ENCODE measurements at places on chromosomes 11 and 22.

- no peak for DNase-seq
These were observed 43.0 kb downstream of the CECR2 start for GRCh38 chr22:17412232-17412631.

DNA sequence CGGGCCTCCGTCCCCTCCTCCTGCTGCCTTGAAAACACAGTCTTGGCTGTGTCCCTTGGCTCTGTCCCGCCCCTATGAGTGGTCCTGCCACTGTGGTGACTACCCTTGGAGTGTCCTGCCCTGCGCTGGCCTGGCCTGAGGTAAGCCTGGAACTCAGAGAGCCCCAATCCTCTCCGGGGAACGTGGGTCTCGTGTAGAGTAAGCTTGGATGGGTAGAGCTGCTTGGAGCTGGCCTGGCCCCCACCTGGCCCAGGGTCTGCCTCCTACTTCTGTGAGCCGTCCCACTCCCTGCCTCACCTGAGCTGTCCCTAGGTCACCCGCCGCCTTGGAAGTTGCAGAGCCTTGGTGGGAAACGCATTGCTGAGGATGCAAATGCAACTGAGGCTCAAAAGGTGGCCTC, 347.1 kb downstream of the CTTN start:
- DNase-seq, result no peak

- peak; percentile 11 for DNase-seq
These were observed 2.5 kb upstream of the ZDHHC8 start for GRCh38 chr22:20128902-20129746.

GRCh38 chr22:44453441-44454112, 44.5 kb downstream of the RTL6 start:
- DNase-seq, result no peak

GRCh38 chr22:31344256-31344577, 1.9 kb downstream of the PATZ1 start:
- DNase-seq, result no peak

DNA sequence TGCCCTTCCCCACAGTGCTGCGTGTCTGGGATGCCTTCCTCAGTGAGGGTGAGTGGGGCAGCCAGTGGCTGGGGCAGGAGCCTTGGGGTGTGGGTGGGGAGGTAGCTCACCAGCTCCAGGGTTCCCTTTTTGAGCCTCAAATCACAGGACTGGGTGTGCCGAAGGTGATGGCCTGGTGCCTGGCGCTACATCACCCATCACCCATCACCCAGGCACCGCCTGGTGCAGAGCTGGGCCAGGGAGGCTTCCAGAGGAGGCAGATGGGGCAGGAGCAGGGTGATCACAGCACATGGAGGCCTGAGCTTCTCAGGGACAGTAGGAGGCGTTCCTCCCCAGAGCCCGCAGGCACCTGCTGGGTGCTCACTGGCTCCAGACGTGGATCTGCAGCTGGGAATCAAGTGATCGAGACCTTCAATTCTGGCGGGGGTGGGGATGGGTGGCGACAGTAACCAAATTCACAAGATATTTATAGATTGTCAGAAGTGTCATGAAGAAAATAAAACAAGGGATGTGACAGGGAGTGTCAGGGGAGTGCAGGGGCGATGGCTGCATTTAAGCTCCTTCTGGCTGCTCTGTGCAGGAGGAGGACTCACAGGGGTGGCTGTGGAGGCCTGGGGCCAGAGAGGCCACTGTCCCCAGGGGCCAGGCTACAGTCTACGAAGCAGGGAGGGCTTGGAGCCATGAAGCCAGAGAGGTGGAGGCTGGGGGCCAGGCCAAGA, 3.2 kb downstream of the TBC1D10C start:
- DNase-seq, result no peak

- no peak for DNase-seq
These were observed 73.6 kb upstream of the MYO18B start for GRCh38 chr22:25668437-25668836.

DNA sequence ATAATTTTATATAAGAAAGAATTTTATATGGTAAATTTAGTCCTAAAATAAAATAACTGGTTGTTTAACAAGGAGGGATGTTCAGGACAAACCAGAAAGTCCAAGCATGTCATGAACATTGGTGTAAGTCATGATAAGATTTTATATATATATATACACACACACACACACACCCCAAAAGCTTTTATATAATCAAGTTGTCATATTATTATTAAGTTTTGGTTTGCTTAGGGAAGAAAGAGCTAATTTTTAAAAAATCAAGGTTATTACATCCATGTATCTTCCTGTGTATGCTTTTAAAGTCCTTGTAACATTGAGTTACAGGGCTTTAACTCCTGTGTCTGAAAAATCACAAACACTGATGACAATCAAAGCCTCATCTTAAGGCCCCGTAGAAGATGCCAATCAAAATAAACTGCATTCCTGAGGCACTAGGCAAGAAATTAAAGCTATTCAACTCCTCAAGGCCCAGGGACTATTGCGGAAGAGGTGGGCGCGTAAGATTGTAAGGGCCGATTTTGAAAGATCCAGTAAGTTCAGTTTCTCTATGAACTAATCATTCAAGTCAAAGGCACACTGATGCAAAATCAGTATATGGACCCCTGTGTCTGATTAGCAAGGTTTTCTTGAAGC, 16.8 kb downstream of the APOL6 start:
- DNase-seq, result no peak

- peak; percentile 52 for DNase-seq
These were observed 27.4 kb upstream of the MALAT1 start for GRCh38 chr11:65471447-65471891.

DNA sequence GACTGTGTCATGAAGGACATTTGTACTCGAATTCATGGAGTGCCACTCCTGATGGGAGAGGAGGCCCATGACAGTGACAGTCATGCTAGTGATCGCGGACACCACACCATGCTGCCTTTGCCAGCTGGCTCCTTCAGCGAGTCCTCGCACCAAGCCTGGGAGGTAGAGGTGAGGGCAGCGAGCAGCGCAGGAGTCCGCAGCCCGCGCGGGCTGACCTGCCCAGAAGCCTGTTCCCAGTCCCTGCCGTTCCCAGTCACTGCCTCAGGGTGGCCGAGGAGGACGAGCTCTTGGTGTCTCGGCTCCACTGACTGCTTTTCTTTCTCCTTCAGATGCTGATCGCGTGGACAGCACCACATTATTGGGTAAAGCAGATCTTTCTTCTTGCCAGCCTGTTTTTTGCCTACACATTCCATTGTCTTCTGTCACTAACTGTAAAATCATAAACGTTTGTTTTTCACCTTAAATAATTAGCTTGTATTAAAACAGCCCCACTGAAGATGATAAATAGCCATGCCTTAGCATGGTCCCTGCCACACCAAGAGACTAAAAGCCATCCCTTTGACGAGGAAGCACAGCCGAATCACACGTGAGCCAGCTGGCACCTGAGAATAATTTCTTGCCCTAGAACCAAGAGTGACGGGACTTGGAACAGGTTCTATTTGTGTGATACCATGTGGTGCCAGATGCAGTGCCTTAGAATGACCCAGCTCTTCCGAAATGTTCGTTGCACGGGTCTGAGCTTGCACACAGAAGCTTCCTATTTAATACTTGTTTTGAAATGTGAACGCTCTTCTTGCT, 25.5 kb downstream of the FAM118A start:
- DNase-seq, result no peak

- DNase-seq, result no peak
These were observed 101.0 kb downstream of the ARL14EP start for GRCh38 chr11:30423886-30424285.

DNA sequence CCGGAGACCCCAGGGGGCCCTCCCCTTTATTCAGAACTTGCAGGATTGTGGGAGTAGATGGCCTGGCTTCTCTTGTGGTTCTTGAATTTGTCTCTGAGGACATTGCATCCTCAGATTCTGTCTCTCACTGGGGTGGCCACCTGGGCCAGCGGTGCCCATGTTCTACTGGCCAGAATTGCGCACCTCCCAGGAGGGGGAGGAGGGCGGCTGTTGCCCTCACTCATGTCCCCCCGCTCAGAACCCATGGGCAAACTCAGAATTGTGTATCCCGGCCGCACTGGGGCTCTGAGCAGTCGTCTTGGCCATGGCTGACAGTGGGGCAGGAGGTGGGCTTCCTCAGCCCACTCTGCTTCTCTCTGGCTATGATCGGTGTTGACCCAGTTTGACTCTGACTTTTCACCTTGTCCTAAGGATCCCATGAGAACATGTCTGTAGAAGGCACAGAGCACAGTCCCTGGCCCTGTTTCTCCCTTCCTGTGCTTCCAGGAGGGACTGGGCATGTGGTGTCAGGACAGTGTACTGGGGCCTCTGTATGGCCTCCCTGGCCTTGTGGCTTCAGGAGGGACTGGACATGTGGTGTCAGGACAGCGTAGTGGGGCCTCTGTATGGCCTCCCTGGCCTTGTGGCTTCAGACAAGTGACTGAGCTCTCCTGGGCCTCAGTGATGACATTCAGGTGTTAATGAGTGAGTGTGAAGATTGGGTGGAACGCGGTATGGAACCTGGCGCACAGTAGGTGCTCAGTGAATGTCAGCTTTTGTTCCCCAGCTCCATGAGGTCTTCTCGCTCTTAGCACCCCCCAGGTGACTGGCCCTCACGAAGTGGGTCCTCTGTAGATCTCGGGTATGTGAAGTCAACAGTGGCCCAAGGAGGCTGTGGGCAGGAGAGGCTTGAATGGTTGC, 99.3 kb downstream of the TBC1D22A start:
- DNase-seq, result no peak

GRCh38 chr11:112836256-112836602, 125.0 kb upstream of the NCAM1 start:
- DNase-seq, result no peak

- no peak for DNase-seq
These were observed 358.4 kb downstream of the CTTN start for GRCh38 chr11:70756756-70757155.

DNA sequence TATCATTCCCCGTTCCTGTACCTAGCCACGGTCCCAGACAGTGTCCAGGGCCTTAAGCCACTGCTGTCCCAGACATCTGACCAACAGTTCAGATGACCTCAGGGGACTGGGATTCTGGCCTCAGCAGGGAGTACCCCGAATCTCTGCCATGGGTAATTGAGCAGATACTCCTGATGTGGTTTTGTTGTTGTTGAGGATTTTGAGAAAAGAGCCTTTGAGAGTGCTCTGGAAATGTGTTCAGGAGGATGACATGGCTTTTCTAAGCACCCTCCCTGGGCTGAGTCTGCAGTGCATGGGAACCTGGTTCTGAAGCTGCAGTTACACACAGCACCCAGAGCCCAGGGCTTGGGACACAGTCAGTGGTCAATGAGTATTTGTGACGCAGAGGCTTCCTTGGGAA, 30.4 kb downstream of the ADAMTS15 start:
- DNase-seq, result no peak

- DNase-seq, result no peak
These were observed 1.2 kb downstream of the DSCAML1 start for GRCh38 chr11:117795638-117796455.

DNA sequence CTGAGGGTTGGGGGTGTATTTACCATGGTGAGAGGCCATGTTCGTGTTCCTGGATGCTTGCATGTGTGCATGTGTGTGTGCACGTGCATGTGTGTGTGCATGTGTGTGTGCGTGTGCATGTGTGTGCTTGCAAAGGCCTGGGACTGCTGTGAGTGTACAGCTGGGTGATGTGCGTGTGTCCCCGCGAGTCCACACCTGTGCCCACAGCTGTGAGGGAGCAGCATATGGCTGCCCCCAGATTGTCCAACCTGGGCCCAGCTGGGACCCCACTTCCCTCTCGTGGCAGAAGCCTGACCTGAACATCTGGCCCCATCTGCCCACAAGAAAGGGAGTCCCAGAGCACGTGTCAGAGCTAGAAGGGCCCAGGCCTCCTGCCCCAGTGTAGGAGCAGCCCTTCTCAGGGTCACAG, 8.4 kb upstream of the CD248 start:
- no peak for DNase-seq

Data from NCI-H2081 (cell line).